ENCODE measurements at places on chromosomes 4 and X. TPM values are rescaled to one million over a fixed set of nuclear protein-coding genes. Genes with fewer than 3 reads are reported as not detected.

The DSPP gene
- total RNA-seq = not detected

DNA sequence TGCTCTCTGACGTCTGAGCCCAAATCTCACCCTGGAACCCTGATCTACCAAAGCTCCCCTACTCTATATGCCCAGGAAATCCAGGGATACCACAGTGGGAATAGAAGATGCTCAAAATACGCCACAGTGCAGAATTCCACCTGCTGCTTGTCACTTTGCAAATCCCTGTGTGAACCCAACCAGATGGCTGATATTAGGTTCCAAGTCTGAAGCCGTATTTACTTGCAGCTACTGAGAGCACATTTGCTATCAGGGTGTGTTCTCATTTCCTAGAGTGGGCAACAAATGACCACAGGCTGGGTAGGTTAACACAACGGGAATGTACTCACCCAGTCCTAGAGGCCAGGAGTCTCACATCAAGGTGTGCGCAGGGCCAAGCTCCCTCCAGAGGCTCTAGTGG, 126.8 kb downstream of the MXRA5 start:
- DNase-seq = no peak

DNA sequence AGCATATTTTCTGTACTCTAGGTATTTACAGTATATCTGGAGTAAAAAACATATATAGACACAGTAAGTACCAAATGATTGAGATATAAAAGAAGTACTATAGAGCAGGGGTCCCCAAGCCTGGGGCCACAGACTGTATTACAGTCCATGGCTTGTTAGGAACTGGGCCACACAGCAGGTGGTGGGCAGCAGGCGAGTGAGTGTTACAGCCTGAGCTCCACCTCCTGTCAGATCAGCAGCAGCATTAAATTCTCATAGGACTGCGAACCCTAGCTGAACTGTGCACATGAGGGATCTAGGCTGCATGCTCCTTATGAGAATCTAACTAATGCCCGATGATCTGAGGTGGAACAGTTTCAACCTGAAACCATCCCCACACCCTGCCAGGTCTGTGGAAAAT, 300.7 kb downstream of the NR3C2 start:
- no peak for DNase-seq

GRCh38 chrX:34341258-34341657, 209.1 kb upstream of the FAM47A start:
- no peak for DNase-seq

GRCh38 chr4:91621446-91621845, 682.3 kb upstream of the GRID2 start:
- no peak for DNase-seq
